ENCODE measurements at places on chromosomes 4 and X. TPM values are rescaled to one million over a fixed set of nuclear protein-coding genes. Genes with fewer than 3 reads are reported as not detected.

DNA sequence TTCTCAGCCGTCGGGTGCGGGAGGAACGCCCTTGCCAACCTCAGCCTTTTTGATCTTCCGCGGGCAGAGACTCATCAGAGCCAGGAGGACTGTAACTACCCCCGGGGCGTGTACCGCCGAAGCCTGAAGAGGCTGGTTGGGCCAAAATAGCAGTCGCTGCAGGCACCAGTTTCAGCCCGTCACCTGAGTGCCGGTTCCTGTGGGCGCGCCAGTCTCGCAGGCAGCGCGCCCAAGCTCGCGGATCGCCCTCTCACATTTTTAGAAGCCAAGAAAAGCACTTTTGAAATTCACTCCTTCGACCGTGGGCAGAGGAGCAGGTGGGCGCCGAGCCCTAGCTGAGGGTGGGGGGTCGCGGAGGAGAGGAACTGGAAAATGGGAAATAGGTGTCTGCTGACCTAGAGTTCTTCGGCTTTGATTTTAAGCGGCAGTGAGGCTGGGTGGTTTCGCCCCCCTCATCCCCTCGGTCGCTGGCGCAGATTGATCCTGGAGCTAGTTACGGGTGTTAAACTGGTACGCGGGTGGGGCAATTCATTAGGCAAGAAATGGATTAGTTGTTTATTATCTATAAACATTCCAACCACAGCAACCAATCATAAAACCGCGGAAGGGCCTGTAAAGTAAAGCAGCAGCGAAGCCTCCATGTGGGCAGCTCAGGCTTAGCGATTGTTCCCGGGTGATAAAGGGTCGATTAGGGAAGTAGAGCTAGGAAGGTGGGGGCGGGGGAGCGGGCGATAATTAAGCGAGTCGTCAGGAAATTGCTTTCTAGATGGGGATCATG is 69.2 kb downstream of the FBXO8 start:
- H3K4me1 ChIP-seq, result peaks cover 18% of the 10 kb centered on the region
- no peaks in the 10 kb centered on the region for H3K36me3 ChIP-seq
- H3K4me3 ChIP-seq, result peak overlapping the region; percentile 26
- H3K27ac ChIP-seq, result no peak overlapping the region

DNA sequence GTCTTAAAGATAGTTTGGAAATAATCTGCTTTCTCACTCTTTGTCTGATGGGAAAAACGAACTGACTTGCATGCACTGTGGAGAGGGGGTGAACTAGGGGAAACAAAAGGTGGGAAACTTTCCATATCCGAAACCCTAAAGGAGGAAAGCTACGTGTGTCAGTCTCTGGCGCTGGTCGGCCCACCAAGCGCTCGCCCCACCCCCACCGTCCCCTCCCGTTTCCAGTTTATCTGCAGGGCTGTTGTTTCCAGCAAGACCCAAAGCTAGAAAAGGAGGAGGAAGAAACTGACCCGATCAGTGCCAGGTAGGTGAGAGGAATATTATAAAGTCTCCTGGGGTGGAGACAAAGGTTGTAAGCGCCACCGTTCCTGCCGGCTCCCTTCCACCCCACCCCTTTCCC is 552 bp downstream of the TCEAL9 start:
- peaks cover 10% of the 10 kb centered on the region for H3K4me1 ChIP-seq
- H3K27ac ChIP-seq, result peak overlapping the region; percentile 83
- H3K27me3 ChIP-seq, result no peaks in the 10 kb centered on the region
- DNase-seq, result peak; percentile 18

- no peaks in the 10 kb centered on the region for H3K36me3 ChIP-seq
- no peak for DNase-seq
- H3K4me1 ChIP-seq, result peaks cover 26% of the 10 kb centered on the region
- no peak overlapping the region for H3K27ac ChIP-seq
- H3K27me3 ChIP-seq, result no peaks in the 10 kb centered on the region
These were observed 96.6 kb upstream of the OTUD4 start for GRCh38 chr4:145277011-145277410.

The VCX3A gene
- total RNA-seq, result not detected

The PAGE5 gene
- not detected for total RNA-seq

- H3K4me1 ChIP-seq, result peaks cover 11% of the 10 kb centered on the region
- no peak overlapping the region for H3K4me3 ChIP-seq
- H3K27ac ChIP-seq, result no peak overlapping the region
- DNase-seq, result no peak
These were observed 80.5 kb downstream of the HNRNPD start for GRCh38 chr4:82293304-82293703.
